ENCODE measurements at places on chromosomes 5 and 9. TPM values are rescaled to one million over a fixed set of nuclear protein-coding genes. Genes with fewer than 3 reads are reported as not detected.

DNA sequence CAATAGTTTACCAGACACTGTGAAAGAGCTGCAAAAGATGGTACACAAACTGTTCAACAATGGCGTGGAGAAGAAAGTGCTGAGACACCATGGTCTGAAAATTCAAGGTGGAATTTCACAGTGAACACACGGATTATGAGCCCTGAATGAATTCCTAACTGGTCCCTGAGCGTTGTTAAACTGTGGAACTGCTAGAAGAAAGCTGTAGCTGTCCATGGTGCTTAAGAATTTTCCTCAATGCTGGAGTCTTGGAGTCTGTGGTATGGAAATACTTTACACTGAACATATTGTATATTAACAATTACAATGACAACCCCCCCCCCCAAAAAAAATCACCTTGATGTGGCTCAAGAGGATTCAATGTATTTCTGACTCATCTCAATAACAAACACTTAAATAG lies 68.5 kb downstream of the SLC24A2 start:
- peak; percentile 53 for DNase-seq

- no peak for DNase-seq
These were observed 37.4 kb downstream of the PRRX2 start for GRCh38 chr9:129702589-129703520.

DNA sequence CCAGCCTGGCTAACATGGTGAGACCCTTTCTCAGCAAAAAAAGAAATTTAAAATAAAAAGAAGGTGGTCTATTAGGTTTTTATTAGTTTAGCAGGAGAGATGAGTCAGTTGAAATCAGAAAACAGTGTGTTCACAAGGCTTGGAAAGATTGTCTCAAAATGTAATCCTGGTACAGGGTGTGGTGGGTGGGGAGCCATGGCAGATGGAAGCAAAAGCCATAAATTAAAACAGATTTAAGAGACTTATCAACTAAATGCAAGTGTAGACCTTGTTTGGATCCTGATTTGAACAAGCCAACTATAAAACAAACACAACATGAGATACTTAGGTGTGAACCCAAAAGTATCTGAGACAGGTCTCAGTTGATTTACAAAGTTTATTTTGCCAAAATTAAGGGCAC lies 42.8 kb upstream of the KLF9 start:
- no peak for DNase-seq

DNA sequence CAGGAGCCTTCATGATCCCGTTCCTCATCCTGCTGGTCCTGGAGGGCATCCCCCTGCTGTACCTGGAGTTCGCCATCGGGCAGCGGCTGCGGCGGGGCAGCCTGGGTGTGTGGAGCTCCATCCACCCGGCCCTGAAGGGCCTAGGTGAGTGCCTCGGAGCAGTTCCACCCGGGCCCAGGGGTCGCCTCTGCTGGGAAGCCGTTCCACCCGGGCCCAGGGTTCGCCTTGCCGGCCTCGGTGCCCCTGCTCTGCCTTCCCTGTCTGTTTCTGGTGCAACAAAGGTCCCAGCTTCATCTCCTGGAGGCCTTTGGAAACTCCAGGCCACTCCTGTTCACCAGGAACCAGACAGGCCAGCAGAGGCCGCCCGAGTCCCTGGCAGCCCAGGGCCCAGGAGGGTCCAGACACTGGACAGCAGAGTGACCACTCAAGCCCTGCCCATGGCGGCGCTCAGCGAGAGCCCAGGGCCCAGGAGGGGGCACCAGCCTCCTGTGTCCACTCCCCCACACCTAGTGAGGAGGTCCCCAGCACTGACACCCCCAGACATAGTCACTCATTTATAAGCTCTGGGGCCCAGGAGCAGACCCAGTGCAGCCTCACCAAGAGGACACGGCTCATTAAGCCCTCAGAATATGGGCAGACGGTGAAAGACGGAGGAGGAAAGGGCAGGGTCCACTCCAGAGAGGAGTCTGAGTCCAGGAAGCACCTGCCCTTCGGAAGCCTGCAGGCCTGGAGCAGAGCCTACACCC lies 7.5 kb downstream of the SLC6A19 start:
- DNase-seq, result peak; percentile 53

DNA sequence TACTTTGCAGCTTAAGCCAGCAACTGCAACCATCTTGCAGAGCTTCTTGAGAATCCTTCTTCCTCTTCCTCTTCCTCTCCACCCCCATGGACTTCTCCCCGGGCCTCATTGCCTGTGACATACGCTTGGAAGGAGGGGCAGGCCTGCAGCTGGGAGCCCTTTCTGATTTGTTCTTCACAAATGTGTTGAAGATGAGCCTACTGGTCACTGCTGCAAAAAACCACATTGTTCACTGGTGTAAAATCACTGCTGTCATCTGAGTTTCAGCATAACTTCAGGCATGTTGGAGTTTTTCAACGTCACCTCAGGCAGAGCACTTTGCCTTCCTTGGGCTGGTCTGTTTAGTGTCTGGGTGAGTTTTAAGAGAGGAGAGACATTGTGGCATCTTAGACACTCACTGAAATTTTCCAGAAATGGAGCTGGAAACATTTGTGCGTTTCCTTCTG lies 7.9 kb downstream of the TJP2 start:
- DNase-seq, result no peak

DNA sequence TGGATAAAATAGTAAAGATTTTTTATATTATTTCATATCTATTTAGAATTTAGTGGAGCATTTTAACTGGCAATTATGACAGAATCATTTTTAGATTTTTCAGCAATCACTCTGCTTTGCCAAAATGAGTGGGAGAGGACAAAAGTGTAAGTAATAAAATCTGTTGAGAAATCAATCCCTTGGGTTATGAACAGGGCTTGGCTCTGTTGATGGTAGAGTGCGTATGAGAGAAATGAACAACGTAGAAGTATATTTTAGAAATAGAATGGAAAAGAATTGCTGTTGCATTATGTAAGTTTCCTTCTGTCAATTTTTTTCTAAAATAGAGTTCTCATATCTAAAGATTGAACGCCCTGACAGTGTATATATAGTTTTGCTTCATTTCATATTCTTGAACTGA lies 154.1 kb upstream of the PRDM9 start:
- DNase-seq, result no peak

DNA sequence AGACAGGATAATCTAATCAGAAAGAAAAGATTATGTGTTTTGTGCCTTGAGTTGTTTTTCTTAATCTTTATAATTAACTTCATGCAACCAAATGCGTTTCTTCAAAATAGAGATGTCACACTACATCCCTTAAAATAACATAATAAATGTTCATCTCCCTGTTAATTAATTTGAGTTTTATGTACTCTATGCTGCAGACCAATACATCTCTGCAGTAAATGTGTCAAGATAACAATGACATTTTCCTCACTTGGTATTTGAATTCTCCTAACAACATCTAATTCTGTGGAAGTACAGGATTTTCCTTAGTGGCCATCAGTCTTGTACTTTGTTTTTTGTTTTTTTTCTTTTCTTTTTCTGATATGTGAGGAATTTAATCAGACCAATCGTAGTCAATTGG lies 279.2 kb upstream of the TYRP1 start:
- DNase-seq, result no peak

DNA sequence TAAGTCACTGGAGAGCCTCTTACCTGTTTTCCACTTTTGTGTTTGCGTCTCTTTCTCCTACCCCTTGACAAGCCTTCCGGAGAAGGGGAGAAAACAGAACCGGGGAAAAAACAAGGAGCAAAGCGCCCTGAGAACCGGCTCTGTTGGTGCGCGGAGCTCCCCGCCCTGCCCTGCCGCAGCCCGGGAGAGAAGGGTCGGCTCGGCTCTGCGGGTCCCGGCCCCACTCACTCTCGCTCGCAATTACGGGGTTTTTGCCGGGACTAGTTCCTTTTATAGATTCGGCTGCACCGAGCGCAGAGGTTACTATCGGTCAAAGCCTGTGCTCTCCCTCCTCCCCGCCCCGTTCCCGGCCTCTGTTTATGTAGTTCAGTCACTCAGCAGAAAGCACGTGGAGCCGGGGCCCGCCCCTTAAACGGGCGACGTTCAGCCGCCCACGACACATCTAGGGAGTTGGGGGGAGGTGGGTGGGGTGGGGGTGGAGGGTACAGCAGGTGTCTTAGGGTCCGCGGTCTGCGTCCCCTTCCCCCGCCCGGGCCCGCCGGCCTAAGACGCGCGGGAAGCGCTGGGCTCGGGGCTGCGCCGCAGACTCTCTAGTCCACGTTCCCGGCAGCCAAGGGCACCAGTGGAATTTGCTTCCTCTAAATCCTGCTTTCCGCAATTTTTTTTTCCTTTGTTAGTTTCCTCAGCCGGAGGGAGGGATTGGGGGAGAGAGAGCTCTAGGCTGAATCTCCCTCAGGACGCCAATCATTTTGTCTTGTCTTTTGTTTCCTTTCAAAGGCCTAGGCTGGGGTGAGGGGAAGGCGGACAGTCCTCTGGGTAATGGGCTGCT lies at the start of gene ABCA1:
ABCA1 (minus strand) TSS at position 244 of the 829 bp plus-strand sequence. CDS start 24,476 bp downstream, outside the sequence.
- peak; percentile 80 for DNase-seq

GRCh38 chr5:32173267-32174010 lies 680 bp downstream of the GOLPH3 start:
- DNase-seq, result peak; percentile 56

The FREM1 gene
- 176 TPM for polyA plus RNA-seq

The RNF183 gene
- 5.7 TPM for polyA plus RNA-seq

The SHC3 gene
- 2.1 TPM for polyA plus RNA-seq

The ELAVL2 gene
- polyA plus RNA-seq, result 3.4 TPM

The SPATA31A6 gene
- polyA plus RNA-seq, result not detected

The FAM78A gene
- 2.8 TPM for polyA plus RNA-seq
